ENCODE measurements at places on chromosomes 12 and 14.
A peak's percentile ranks its signal among the peaks of the same experiment; 100 is the strongest.

GRCh38 chr12:45666396-45666795 lies 63.1 kb upstream of the ARID2 start:
- DNase-seq = no peak

DNA sequence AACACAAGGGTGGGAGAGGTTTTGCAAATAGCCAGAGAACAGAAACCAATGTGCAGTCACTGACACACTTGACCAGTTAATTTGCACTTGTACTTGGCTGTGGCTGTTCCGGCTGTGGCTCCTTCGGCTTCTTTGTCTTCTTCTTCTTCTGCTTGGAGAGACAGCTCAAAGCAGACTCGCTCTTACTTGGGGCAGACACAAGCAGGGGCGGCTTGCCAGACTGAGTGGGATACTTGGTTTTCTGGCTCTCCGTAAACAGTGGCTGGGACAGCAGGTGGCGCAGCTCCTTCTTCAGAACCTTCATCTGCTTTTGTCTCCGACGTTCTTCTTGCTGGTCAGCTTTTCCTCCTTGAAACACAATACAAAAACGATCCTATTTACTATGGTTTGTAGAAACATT lies 25.0 kb downstream of the OTUB2 start:
- DNase-seq = no peak

GRCh38 chr14:24058260-24058950 lies 6.6 kb downstream of the CARMIL3 start:
- DNase-seq = peak; percentile 53

DNA sequence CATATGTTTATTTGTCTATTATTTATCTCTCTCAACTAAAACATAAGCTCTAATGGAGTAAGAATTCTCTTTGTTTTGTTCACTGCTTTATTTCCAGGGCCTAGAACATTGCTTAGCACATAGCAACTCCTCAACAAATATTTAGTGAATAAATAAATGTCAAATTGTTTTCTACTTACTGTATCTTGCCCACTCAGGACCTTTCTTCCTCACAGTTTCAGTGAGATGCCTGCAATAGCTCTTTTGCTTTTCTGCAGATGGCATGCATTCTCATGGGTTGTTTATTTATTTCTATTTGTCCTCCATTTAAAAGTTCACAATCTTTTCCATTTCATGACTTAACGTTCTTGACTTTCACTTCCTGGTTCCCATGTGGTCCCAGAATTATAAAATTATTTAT lies 94.9 kb upstream of the TTC7B start:
- no peak for DNase-seq

- DNase-seq = no peak
Measured at GRCh38 chr12:130825771-130826150, 13.3 kb downstream of the STX2 start.

DNA sequence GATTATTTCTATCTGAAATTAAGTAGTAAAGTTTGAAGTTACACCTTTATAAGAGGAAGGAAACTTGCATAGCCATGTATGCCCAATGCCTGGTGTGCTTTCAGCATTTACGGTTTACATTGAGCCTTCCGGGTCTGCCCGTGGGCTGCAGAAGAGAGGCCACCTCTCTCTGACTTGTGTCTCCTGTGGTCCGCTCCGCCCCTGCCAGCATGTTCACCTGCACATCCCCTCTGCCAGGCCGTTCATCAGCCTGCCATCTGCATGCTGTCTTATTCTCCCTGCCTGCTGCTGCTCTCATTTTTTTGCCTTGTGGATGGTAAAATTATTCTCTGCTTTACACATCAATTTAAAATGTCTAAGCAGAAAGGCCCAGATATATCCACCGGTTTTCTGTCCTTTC lies 41.5 kb upstream of the DYNC1H1 start:
- DNase-seq = no peak

DNA sequence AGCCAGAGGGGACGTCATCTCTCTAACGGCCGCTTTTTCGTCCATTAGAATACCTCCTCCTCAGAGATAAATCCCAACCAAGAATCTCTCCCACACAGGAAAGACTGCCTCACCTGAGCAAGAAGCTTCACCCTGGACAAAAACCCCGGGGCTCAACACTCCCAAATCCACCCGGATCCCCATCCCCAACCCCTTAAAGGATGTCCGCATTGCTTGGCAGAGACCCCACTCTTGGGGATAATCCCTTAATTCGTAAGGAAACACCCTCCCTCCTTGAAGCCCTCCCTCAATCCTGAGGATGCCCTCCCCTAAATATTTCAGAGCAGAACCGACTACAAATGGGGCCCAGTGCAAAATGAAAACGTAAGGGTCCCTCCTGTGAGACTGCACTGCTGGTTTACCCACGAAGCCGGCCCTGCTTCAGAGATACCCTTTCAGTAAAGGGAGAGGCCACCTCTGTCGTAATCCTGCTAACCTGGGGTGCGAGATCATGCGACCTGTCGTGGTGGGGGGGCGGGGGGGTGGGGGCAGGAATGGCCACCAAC lies 655 bp upstream of the DYNLL1 start:
- DNase-seq = no peak

- no peak for DNase-seq
Measured at GRCh38 chr12:14314801-14315200, 50.7 kb upstream of the ATF7IP start.

GRCh38 chr12:44389038-44389437 lies 487.1 kb downstream of the NELL2 start:
- no peak for DNase-seq

DNA sequence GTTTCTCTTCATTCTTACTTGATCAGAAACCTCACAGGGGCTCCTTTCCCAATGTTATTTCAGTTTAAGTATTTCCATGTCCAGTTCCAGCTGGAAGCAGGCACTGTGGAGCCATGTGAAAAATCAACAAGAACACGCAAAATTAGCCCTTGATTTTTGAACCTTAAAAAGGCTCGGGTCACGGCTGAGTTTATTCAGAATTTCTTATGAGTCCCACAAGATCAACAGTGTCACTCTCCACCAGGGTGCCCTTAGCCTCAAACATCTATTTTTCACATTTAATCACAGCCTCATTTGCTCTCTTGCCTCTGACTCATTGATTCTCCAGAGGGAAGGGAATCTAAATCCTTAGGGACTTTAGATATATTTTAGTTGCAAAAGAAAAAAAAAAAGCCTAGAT lies 157.7 kb upstream of the AVPR1A start:
- DNase-seq = no peak

- no peak for DNase-seq
Measured at GRCh38 chr12:108375986-108376663, 37.0 kb upstream of the CMKLR1 start.

- no peak for DNase-seq
Measured at GRCh38 chr12:110436231-110436630, 13.9 kb downstream of the ARPC3 start.

- DNase-seq = peak; percentile 38
Measured at GRCh38 chr14:62162998-62163589, 400.9 kb downstream of the SNAPC1 start.

DNA sequence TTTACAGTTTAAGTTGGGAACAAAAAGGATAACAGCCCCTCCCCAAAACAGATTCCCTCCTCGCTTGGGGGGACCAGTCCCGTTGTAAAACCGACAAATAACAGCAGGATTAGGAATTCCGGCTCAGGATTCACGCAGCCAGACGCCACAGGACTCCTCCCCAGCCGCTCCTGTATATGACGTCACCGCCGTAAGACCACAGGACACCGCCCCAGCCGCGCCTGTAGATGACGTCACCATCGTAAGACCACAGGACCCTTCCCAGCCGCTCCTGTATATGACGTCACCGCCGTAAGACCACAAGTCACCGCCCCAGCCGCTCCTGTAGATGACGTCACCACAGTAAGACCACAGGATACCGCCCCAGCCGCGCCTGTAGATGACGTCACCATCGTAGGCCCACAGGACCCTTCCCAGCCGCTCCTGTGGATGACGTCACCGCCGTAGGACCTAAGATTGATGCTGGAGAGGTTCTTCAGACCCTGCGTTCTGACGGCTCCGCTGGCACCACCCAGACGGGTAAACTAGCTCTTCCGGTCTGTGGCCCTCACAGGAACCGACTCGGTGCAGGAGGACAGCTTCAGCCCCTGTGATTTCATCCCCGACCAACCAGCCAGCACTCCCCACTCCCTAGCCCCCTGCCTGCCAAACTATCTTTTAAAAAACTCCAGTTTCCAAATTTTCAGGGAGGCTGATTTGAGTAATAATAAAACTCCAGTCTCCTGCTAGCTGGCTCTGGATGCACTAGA lies 43.9 kb upstream of the FBRSL1 start:
- peak; percentile 83 for DNase-seq

- DNase-seq = no peak
Measured at GRCh38 chr12:131473741-131474709, 236.9 kb upstream of the SFSWAP start.

- no peak for DNase-seq
Measured at GRCh38 chr14:64221391-64222003, 72.7 kb downstream of the ESR2 start.

GRCh38 chr14:92225731-92226130 lies 97.2 kb upstream of the SLC24A4 start:
- no peak for DNase-seq

GRCh38 chr14:26598081-26598671 lies 343 bp upstream of the NOVA1 start:
- DNase-seq = no peak

DNA sequence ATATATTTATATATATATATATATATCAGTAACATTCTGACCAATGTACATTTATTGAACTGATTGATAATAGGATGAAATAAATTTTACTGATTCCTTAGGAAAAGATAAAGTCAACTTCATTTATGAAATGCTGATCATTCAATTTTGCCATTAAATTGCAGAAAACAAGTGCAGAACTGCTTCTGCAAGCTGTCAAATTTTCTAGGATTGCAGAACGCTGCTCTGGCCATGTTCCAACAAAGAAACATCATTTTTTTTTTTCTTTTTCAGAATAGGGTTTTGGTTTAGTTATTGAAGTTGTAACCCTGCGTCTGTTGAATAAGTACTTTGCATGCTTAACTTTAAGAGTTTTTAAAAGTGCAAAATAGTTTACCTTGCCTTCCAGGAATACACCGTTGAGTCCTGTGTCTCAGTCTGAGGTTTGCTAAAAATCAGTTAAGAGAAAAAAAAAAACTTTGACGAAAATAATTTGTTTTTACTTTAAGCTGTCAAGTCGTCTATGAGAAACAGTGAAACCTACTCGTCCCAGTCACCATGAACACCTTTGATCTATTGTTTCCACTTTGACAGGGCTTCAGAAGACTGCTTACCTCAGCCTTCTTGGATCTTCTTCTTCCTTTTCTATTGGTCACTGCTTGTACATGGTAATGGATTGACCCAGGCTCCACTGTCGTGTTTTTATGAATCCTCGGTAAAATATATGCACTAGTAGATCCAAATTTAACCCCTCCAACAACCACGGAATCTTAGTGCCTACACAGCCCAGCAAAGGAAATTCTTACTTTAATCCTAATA lies at the start of gene KERA:
KERA (minus strand) TSS at position 657 of the 798 bp plus-strand sequence. CDS start 1,743 bp downstream, outside the sequence.
- DNase-seq = no peak

- DNase-seq = no peak
Measured at GRCh38 chr12:5512601-5512970, 80.7 kb downstream of the NTF3 start.

GRCh38 chr12:43028826-43029225 lies 439.3 kb upstream of the PRICKLE1 start:
- DNase-seq = no peak

DNA sequence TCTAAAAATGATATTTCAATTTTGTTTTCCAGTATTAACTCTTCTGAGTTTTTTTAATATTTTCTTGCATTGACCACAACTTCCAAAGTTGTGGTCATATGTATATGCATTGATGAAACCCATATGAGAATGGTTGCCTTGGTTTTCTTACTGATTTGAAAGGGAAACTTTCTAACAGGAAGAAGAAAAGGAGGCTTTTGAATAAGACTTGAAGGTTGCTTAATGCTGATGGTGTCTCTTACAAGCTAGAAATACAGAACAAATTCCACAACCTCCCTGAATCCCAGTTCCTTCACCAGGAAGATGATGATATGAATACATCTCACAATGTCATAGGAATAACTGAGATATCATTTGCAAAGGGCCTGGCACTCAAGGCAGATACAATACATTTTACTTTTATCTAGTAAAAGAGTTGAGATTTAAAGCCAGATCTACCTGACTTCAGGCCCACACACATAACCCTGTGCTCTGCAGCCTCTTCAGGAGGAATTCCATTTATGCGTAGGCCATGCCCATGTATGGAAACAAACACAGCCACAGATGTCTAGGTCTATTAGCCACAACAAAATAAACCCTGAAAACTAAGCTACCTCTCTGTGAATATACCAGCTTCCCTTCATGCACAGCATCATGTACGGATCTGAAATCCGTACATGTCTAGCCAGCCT lies 165.4 kb upstream of the PLEKHG7 start:
- no peak for DNase-seq

- DNase-seq = no peak
Measured at GRCh38 chr12:41073633-41074472, 114.3 kb upstream of the PDZRN4 start.

DNA sequence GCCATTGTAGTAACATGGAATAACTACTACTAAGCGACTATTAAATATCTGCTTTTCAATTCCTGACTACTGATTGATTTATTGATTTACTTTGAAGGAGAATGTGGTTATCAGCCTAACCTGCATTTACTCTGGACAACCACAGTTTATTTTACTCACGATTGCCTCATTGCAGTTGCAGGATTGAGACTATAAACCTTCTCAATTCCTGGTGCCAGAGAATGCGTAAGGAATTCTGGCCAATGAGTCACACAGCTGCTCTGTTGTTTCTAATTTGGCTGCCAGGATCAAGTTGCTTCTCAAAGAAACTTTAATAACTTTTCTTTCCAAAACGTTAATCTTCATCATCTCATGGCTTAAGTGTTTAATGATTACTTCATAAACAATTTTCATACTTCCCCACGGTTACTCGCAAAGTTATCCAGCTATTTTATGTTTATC lies 13.1 kb upstream of the TMTC1 start:
- DNase-seq = peak; percentile 5

DNA sequence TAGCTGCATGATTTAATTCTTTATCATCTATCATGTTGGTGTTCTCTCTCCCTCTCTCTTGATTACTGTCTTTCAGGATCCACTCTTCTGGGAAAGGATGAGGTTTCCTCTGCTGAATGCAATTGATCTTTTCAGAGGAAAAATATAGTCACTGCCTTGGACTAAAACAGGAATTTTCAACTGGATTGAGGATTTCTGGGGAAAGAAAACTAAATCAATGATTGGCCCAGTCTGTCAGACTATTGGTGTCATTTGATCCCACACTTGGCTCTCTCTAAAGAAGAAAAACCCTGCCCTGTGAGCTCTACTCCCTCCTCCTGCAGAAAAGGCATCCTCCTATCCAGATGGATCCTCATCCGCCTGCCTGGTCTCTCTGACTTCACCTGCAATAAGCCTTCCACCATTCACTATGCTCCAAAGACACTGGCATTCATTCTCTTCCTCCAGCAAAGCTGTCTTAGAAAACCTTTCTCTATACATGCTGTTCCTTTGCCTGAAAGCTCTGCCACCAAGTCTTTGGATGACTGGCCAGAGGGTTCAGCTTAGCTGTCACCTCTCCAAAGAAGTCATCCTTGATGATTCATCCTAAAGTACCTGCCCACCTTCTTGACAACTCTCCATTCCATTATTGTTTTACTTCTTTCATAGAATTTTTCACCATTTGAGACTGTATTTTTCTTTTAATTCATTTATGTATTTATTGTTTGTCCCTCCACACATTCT lies 127.7 kb upstream of the CAND1 start:
- DNase-seq = no peak

GRCh38 chr12:98453070-98453469 lies 62.3 kb upstream of the TMPO start:
- no peak for DNase-seq

- no peak for DNase-seq
Measured at GRCh38 chr14:23601845-23602180, 23.2 kb upstream of the JPH4 start.

- DNase-seq = no peak
Measured at GRCh38 chr12:113116875-113117274, 18.7 kb downstream of the RASAL1 start.

GRCh38 chr12:67456431-67456901 lies 187.3 kb downstream of the CAND1 start:
- DNase-seq = no peak
